ENCODE measurements at places on chromosomes 6 and 20. TPM values are rescaled to one million over a fixed set of nuclear protein-coding genes. Genes with fewer than 3 reads are reported as not detected.

Gene FAM217A
- not detected for total RNA-seq

Gene BPIFB2
- total RNA-seq, result not detected

Gene TSPYL1
- 48.4 TPM for total RNA-seq

Gene RAMACL
- 0.26 TPM for total RNA-seq

Gene MAP7
- total RNA-seq, result 0.52 TPM

Gene NT5E
- 111 TPM for total RNA-seq

Gene LYRM2
- 18.8 TPM for total RNA-seq
